T-helper 22 cell (primary cell): ENCODE measurements at places on chromosomes 5 and 9.

GRCh38 chr5:151017897-151018296 lies 2.5 kb upstream of the GPX3 start:
- no peak for DNase-seq

GRCh38 chr9:16482764-16483163 lies 387.7 kb downstream of the BNC2 start:
- DNase-seq = no peak

DNA sequence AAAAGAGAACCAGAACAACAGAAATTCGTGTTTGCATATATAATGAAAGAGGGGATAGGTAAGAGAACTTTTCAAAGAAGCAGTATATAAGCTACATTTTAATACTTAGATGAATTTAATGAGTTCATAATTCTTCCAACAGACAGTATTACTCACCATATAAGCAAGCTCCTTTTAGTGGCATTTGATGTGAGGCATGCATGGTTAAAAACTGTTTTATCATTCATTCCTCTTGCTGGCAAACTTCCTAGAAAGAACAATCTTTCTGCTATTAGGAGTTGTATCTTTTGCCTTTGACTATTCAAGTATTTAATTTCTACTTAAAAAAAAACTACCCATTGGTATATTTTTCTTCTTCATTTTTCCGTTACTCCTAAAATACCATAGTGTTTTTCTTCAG lies 65.7 kb upstream of the EIF4EBP3 start:
- DNase-seq = no peak

DNA sequence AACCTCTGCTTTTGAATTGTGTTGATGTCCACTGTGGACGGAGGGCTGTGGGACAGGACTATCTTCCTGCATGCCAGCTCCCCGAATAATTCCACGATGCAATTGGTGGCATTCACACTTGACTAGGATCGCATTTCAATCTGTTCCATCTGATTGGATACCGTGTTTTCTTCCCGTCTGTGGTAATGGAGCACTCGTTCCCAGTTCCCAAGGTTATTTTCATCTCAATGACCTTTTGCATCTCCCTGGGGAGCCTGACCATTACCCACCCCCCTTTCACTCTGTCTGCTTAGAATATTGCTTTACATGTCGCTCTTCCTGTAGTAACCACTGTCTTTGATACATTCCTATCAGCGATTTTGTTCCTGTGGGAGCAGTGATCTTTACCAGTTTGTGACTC lies 402.2 kb upstream of the WWC1 start:
- DNase-seq = no peak

GRCh38 chr9:93132946-93133680 lies 938 bp downstream of the NINJ1 start:
- peak; percentile 66 for DNase-seq

DNA sequence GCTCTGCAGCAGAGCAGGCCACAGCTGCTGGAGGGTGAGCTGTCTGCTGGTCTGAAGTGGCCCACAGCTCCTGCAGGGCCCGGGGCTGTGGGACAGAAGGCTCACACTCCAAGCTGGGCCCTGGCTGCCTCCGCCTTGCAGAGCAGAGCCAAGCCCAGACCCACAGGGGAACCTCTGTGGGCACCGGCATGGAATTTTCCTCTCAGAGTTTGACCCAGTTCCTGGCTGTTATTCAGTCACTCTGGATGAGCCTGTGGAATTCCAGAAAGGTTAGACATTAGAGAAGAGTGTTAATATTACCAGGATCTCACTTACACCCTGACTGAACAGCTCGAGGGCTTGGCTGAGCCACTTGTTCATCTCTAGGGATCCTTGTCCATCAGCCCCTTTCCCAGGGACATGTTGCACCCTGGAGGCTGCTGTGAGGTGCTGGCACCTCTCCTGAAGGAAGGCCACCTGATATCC lies 17.5 kb downstream of the IL9 start:
- DNase-seq = no peak

DNA sequence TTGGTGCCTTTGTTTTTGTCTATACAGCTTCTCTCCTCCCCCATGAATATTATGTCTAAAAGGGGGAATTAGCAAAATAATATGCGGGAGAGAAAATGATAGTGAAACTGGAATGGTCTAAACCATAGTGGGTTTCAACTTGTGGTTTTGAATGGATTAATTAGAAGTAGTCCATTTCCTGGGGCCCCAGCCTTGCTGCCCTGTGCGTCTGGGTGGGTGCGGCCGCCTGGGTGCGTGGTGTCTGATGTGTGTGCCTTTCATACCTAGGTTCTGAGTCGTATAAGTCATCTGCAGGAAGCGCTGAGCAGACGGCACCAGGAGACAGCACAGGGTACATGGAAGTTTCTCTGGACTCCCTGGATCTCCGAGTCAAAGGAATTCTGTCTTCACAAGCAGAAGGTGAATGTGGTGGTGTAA lies 120.0 kb upstream of the CACNA1B start:
- DNase-seq = no peak

- no peak for DNase-seq
Observed at GRCh38 chr5:10642367-10642766, 78.5 kb downstream of the ANKRD33B start.

GRCh38 chr5:90606539-90606938 lies 47.9 kb downstream of the ADGRV1 start:
- DNase-seq = no peak

- no peak for DNase-seq
Observed at GRCh38 chr5:149804478-149805450, 74.7 kb downstream of the PPARGC1B start.

DNA sequence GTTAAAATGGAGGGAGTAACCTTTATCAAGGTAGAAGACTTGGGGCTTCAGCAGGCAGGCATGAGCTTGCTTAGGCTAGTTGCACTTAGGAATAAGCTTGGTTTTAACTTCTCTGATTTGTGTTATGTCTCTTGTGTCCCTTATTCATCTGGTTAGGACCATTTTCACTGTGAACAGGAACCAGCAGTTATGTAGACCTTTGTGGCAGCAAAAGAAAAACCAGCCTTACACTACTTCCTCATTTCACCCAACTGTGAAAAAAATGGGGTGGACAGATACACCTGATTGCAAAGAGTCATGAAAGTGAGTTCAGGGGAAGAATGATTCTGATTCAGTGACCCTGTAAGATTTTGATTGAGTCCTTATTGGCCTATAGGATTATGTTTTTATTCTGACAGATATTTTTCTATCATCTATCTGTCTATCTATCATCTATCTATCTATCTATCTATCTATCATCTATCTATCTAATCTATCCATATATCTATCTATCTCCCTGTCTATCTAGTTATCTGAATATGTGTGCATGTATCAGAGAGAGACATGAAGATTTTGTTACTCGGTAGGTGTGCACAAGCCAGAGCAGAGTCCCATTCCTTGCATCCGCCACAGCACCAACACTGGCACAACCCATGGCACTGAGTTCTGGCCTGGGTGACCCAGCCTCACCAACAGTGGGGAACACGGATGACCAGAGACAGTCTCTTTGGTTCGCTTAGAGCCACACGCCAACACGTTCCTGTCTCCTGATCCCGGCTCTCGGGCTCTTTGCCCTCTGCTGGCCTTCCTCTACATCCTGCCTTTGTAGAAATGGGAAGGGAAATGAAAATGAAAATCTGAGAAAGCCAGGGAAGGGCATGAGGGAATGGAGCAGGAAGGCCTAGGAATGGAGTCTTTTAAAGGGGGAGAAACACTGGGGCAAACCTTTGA lies 1.3 kb upstream of the ZNF366 start:
- DNase-seq = no peak

DNA sequence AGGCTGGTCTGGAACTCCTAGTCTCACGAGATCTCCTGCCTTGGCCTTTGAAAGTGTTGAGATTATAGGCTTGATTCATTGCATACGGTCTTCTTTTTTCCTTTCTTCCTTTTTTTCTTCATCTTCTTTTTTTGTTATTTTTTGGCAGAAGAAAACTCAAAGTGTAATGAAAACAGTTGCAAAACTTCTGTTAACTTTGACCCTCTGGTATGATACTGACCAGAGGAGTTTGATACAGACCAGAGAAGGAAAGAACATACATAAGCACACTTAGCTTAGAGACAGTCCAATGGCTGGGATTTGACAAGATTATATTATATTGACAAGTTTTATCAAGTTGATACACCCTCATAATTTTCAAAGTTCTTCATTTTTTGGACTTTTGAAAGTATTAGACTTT lies 181.2 kb downstream of the NFIB start:
- DNase-seq = no peak

- DNase-seq = no peak
Observed at GRCh38 chr9:99361817-99362216, 139.7 kb downstream of the SEC61B start.

GRCh38 chr5:157734436-157734835 lies 3.2 kb downstream of the THG1L start:
- DNase-seq = no peak

- DNase-seq = no peak
Observed at GRCh38 chr5:116455061-116455460, 119.6 kb downstream of the SEMA6A start.

DNA sequence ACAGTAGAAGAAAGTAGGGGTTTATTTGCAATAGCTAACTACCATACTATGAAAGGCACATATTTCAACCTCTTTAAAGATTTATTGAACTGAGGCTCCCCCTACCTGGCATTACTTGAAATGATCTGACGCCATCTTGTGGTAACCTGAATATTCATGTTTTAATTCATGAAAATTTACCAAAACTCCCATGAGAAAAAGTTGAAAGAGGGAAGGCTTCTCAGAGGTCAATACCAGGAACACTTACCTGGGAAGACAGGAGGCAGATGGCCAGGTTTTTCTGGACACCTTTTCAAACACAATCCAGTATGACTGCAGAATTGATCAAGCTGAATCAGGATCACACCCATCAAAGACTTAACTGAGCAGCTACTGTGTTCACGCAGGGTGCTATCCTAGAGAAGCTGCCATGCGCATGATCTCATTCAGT lies 9.4 kb downstream of the PRELID2 start:
- no peak for DNase-seq

DNA sequence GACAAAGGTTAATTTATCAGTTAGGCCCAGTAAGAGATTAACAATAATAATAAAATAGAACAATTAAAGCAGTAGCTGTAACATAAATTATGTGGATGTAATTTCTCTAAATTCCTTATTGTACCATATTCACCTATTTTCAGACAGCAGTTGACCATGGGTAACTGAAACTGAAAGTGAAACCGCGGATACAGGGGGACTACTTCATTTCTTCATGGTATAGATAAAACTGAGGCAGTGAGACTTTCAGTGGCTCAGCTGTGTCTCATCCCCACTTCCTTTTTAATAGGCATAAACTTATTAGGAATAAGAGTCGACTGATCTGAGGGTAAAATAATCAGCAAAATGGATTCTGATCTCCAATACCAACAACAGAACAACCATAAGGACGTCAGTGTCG lies 174.0 kb upstream of the WWC1 start:
- no peak for DNase-seq
